Right lung (tissue), 10 donors: ENCODE measurements at places on chromosomes 16 and 17. TPM values are rescaled to one million over a fixed set of nuclear protein-coding genes. Genes with fewer than 3 reads are reported as not detected.

The C17orf67 gene
- polyA plus RNA-seq: 3.1 TPM

The OR1F1 gene
- not detected for polyA plus RNA-seq

The FNDC8 gene
- polyA plus RNA-seq: not detected

The SLFN14 gene
- 0.72 TPM for polyA plus RNA-seq

The HOXB2 gene
- 30.6 TPM for polyA plus RNA-seq

DNA sequence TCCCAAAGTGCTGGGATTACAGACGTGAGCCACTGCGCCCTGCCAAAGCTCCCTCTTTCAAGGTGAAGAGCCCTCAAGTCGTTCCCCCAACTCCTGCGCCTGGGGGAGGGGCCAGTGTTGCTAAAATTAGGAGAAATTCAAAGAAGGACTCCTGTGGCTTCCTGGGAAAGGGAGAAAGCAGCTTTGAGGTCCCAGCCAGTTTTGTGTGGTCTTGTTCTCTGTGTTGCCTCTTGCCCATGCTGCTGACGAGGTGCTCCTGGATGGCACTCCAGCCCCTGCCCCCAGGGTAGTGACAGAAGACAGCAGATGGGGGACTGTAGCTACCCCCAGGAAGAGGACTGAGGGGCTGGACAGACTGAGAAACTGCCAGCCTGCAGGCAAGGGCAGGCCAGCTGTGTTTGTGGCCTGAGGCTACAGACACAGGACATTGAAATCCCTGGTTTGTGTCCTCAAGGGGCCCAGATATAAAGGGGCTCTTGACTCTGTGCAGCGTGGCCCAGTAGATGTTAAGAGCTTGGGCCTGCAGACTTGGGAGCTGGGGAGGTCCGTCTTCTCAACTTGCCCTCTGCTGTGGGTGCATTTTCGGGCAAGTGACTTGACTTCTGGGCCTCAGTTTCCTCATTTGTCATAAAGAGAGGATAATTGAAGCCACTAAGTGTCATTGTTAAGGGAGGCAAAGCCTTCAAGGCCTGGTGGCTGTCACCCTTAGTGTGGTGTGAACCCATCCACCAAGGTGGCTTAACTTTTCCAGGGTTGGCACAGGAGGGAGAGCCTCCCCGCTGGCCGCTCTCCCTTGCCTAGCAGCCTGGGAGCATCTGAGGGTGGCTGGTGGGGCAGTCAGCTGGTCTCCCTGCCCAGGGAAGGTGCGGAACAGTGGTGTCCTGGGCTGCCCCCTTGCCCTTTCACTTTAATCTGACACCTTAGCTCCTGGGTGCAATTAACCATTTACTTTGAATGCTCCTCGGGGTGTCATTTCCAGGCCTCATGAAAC lies 4.1 kb downstream of the UBALD2 start:
- DNase-seq: no peak

The DPEP2 gene
- 2.2 TPM for polyA plus RNA-seq

- no peak for DNase-seq
These were observed 7.9 kb downstream of the SLC5A10 start for GRCh38 chr17:18959845-18960240.

GRCh38 chr17:22435231-22435974 lies 743.1 kb downstream of the KCNJ18 start:
- DNase-seq: no peak

DNA sequence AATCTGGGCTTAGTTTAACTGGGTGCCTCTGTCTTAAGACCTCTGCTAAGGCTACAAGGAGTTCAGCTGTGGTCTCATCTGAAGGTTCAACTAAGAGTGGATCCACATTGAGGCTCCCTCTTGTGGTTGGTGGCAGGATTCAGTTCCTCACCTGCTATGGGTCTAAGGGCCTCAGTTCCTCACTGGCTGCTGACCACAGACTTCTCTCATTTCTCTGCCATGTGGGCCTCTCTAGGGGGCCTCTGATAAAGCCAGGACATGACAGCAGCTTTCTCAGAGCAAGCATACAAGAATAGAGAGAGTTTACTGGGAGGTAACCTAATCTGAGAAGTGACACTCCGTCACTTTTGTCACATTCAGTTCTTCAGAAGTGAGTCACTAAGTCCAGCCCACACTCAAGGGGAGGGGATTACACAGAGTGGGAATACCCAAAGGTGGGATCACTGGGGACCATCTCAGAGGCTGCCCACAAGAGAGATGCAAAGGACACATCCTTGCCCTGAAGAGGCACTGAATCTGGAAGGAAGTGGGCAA lies 19.2 kb upstream of the ABAT start:
- no peak for DNase-seq

- DNase-seq: no peak
These were observed 700 bp downstream of the MFAP4 start for GRCh38 chr17:19386051-19386929.

- DNase-seq: no peak
These were observed 16.8 kb upstream of the CCDC182 start for GRCh38 chr17:57761887-57762286.

- no peak for DNase-seq
These were observed 33.9 kb downstream of the GNAO1 start for GRCh38 chr16:56225017-56225742.

The ATP2A1 gene
- polyA plus RNA-seq: 3.8 TPM

The PSMB10 gene
- polyA plus RNA-seq: 39.0 TPM

DNA sequence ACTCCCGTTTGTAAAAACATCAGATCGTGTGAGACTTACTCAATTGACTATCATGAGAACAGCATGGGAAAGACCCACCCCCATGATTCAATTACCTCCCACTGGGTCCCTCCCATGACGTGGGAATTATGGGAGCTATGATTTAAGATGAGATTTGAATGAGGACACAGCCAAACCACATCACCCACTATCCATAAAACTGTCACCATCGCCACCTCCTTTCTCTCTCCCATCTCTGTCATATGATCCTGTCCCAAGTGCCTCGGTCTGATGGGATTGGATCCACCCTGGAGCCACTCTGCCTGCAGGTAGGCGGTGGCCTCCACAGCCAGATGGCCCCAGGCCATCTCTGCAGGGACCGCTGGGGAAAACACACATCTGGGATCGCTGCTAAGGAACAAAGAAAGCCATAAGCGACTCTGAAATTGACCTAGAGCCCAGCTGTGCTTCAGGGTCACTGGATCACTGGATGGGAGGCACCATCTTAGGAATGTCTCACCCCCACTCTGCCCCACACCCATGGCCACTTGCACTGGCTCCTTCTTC lies 61.2 kb downstream of the TMEM186 start:
- DNase-seq: no peak

GRCh38 chr16:51163366-51163765 lies 12.3 kb upstream of the SALL1 start:
- no peak for DNase-seq

GRCh38 chr16:89951509-89951908 lies 3.0 kb downstream of the DEF8 start:
- DNase-seq: no peak

The SHPK gene
- 11.4 TPM for polyA plus RNA-seq

- DNase-seq: no peak
These were observed 127.1 kb downstream of the RPTOR start for GRCh38 chr17:80671825-80672110.

The OR3A1 gene
- polyA plus RNA-seq: not detected

GRCh38 chr17:78281249-78281845 lies 49.9 kb downstream of the TMEM235 start:
- no peak for DNase-seq

- no peak for DNase-seq
These were observed 21.7 kb downstream of the CARHSP1 start for GRCh38 chr16:8847145-8847544.

DNA sequence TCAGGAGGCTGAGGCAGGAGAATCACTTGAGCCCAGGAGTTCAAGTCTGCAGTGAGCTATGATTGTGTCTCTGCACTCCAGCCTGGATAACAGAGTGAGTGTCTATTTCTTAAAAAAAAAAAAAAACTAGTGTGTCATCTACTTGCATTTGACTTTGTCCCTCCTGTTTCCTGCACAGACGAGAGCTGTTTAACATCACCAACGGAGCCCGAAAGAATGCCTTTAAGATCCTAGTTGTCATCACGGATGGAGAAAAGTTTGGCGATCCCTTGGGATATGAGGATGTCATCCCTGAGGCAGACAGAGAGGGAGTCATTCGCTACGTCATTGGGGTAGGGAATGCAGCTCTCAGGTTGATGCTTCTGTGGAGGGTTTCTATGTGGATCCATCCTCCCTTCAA lies 13.4 kb downstream of the ITGAM start:
- no peak for DNase-seq

GRCh38 chr17:82655523-82655922 lies 7.3 kb upstream of the WDR45B start:
- DNase-seq: no peak

DNA sequence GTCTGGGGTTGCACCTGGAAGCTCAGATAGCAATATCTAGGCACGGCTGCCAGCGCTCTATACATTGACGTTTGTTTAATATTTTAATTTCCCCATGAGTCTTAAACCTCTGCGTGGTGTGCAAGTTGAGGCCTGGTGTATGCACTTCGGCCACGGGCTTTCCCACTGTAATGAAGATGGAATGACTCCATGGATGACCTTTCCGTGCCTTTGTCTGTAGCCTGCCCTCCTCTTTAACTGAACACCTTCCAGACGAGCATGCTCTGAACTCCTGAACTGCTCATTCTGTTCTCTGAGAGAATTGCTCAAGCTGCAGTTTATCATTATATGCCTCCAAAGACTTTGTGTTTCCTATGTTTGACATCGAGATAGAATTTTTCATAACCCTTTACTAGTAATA lies 438.8 kb downstream of the WWOX start:
- no peak for DNase-seq

DNA sequence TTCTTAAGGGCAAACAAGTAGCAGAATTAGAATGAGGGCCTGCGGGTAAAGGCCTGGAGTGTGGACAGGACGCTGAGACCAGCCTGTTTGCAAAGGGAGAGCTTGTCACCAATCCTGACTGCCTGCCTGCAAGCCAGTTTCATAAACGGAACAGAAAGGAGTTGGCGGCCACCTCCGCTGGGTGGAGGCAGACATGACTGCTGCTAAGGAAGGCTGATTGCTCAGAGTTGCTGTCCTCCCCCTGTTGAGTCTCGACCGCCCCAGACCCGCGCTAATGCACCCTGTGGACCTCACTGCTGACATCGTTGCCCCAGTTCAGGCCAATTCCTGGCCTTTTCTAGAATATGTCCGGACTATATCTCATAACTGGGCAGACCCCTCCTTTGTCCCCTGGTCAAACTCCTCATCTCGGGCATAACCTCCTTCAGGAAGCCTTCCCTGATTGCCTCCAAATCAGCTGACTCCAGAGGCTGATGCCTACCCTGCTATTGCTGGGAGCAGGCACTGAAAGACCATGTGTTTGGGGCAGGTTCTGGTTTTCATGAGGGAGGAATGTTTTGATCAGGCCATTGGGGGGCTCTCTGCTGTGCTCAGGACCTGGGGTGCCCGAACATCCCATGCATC lies 153.0 kb upstream of the CIBAR2 start:
- DNase-seq: no peak

DNA sequence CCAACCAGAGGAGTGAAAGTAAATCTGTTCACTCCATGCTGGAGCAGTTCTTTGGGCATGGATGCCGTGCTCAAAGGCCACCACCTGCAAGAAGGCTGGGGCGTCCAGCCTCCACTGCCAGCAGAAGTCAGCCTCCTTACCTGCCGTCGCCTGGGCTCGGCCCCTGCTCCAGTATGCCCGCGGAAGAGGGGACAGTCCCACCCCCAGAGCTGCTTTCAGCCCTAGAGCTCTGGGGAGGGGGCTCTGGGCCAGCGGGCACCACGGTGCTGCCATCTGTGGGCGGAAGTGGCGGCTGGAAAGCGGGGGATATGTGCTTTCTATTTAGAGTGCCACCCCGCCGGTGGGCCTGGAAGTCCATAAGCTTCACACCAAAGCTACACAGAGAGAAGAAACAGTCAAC lies 75.9 kb downstream of the ARHGAP17 start:
- DNase-seq: no peak

GRCh38 chr17:47244697-47245096 lies 8.9 kb upstream of the ITGB3 start:
- no peak for DNase-seq

GRCh38 chr16:72930396-72930795 lies 117.5 kb downstream of the ZFHX3 start:
- DNase-seq: no peak

The PPP1R1B gene
- 50.3 TPM for polyA plus RNA-seq

GRCh38 chr17:4354862-4355514 lies 11.5 kb downstream of the UBE2G1 start:
- DNase-seq: no peak

DNA sequence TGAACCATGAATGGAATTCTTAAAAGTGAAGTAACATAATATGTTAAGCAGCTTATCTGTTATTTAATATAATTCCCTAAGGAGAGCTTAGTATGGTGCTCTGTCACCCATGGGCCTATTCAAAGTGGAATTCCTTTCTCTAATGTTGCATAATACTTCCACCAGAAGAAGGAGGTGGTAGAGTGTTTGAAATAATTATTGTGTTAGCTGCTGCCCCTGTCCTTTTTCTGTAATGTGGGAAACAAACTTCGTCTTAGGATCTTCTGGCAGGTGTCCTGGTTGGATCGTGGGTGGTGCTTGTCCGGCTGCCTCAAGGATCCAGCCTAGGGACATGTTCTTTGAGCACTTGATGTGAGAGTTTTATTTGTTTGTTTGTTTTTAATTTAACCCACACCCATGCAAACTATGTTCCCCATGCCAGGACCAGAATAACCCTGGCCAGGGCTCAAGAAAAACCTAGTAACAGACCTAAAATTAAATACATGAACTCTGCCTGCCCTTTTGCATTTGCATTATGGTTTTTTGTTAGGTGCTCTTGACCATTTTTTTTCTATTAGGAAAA lies 46.1 kb downstream of the ZNRF1 start:
- DNase-seq: no peak

DNA sequence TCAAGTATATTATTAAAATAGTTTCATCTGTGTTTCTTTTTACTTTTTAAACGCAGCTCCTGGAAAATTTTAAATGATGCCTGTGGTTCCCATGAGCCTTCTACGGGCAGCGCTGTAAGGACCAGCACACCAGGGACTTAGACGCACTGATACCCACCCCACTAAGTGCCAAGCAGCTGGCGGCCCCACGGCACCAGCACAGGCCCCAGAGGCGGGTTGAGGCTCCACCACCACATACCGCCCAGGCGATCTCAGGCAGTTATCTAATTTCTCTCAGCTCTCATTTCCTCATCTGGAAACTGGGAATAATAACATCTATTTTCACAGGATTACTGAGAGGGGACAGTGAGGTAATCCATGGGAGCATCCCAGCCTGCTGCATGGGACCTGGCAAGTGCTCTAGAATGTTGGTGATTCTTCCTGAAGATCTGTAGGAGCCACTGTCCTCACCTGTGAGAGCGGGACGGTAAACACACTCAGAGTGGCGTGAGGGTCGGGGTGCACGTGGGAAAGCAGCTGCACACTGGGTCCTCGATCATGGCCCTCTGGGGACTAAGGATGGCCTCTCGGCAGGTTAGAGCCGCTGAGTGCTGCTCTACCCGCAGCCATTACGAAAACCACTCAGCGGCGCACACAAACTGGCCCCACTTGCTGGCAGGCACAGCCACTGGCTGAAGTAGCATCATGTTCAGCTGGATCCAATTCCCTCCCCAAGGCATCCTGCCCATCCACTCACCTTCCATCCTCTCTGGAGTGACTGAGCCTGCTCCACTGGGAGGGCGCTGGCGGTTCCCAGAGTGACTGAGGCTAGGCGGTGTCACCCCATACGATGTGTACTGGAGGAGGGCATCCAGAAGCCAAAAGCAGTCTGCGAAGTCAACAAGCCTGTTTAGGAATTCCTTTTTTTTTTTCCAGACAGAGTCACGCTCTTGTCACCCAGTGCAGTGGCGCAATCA lies 17.6 kb upstream of the SLC38A8 start:
- no peak for DNase-seq
